Psoas muscle (tissue), 8 donors: ENCODE measurements at places on chromosomes 1 and 21.
A peak's percentile ranks its signal among the peaks of the same experiment; 100 is the strongest.

DNA sequence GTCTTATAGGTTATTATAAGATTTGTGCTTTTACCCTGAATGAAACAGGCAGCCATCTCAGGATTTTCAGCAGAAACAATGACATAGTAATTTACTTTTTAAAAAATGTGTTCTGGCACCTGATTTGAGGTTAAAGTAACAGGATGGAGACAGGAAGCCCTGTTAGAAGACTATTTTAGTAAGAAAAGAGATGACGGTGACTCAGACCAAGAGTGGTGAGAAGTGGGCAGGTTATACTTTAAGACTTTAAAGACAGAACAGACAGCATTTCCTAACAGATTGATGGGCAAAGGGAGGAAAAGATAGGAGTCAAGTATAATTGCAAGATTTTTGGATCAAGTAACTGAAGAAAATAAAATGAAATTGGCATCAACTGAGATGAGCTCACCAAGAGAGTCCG, 436.8 kb upstream of the NR5A2 start:
- H3K4me1 ChIP-seq = no peaks in the 10 kb centered on the region
- H3K36me3 ChIP-seq = no peaks in the 10 kb centered on the region
- DNase-seq = no peak

- no peaks in the 10 kb centered on the region for H3K4me1 ChIP-seq
- no peak overlapping the region for H3K4me3 ChIP-seq
- H3K27ac ChIP-seq = no peak overlapping the region
Measured at GRCh38 chr1:185539277-185539943, 194.8 kb upstream of the HMCN1 start.

DNA sequence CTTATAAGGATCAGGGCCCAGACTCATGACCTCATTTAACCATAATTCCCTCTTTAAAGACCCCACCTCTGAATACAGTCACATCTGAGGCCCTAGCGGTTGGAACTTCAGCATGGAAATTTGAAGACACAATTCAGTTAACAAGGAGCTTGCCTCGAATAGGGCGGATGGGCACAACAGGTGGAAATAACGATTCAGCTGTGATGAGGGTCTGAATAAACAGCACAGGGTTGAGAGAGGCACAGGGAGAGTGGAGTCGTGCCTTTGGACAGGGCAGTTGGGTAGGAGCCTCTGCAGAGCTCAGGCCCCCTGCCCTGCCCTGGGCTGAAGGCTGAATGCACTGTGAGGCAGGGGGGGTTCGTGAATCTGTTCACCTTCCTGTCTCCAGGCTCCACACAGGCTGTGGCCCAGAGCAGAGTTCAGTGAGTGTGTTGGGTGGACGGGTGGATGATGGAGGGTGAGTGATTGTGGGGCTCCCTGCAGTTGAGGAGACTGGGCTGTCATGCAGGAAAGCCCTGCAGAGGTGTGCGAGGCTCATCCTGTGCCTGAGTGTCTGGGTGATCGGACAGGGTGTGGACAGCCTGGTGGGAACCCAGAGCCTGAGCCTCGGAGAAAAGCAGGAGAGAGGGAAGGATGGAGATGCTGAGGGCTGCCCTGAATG, 243.1 kb downstream of the FOXD2 start:
- no peak overlapping the region for H3K27ac ChIP-seq
- DNase-seq = no peak
- H3K27me3 ChIP-seq = peaks cover 4% of the 10 kb centered on the region
- H3K4me1 ChIP-seq = no peaks in the 10 kb centered on the region
- H3K4me3 ChIP-seq = no peak overlapping the region
- H3K36me3 ChIP-seq = no peaks in the 10 kb centered on the region

GRCh38 chr1:19220080-19220846, 10.2 kb upstream of the UBR4 start:
- peaks cover 76% of the 10 kb centered on the region for H3K36me3 ChIP-seq
- no peak overlapping the region for H3K4me3 ChIP-seq
- H3K27me3 ChIP-seq = no peaks in the 10 kb centered on the region
- H3K4me1 ChIP-seq = peaks cover 45% of the 10 kb centered on the region
- no peak for DNase-seq

- H3K4me1 ChIP-seq = peaks cover 85% of the 10 kb centered on the region
- H3K27ac ChIP-seq = peak overlapping the region; percentile 85
- DNase-seq = peak; percentile 48
Measured at GRCh38 chr1:226986496-226987178, 46.5 kb downstream of the COQ8A start.

DNA sequence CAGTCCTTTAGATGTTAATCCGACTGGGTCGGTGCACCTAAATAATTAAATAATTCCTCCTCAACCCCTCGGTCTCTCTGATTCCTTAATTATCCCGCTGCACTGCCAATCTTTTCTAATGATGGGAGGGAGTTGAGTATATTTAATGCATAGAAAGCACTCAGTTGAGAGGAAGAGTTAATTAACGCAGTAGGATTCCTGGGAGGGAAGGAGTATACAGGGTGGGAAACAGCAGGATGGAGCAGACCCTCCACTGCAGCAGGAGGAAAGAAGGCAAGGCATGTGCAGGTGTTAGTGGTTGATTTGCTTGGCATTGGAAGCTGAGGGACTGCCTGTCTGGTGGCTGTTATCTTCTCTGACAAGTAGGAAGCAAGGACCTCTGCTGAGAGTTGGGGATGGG, 9.9 kb upstream of the REN start:
- H3K36me3 ChIP-seq = no peaks in the 10 kb centered on the region
- no peak overlapping the region for H3K4me3 ChIP-seq
- DNase-seq = no peak
- H3K27ac ChIP-seq = no peak overlapping the region
- H3K4me1 ChIP-seq = no peaks in the 10 kb centered on the region

GRCh38 chr1:38444311-38444710, 397.7 kb upstream of the POU3F1 start:
- DNase-seq = no peak
- no peak overlapping the region for H3K4me3 ChIP-seq
- no peaks in the 10 kb centered on the region for H3K4me1 ChIP-seq
- H3K36me3 ChIP-seq = no peaks in the 10 kb centered on the region
- H3K27ac ChIP-seq = no peak overlapping the region
- no peaks in the 10 kb centered on the region for H3K27me3 ChIP-seq

- peaks cover 4% of the 10 kb centered on the region for H3K27me3 ChIP-seq
- no peak for DNase-seq
- no peaks in the 10 kb centered on the region for H3K4me1 ChIP-seq
Measured at GRCh38 chr21:32842146-32842545, 70.6 kb upstream of the PAXBP1 start.

DNA sequence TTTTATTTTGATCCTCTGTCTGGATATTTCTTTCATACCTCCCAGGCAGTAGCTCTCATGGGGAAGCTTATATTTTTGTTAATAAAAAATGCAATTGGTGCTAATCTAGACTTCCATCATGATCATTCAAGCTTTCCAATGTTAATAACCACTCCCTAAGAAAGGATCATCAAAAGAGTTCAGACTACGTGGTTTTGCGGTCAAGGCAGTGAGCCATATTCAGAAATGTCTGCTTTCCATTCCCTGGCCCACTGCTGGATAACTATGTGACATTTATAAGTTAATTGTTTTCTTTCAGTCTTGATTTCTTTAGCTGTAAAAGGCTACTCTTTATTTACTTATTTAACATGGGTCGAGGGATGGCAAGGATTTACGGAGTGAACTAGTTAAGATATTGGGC, 414.6 kb downstream of the LMO4 start:
- no peak for DNase-seq
- no peaks in the 10 kb centered on the region for H3K4me1 ChIP-seq
- no peaks in the 10 kb centered on the region for H3K36me3 ChIP-seq
- no peaks in the 10 kb centered on the region for H3K27me3 ChIP-seq

- no peak overlapping the region for H3K27ac ChIP-seq
- no peaks in the 10 kb centered on the region for H3K4me1 ChIP-seq
- DNase-seq = no peak
- H3K4me3 ChIP-seq = no peak overlapping the region
Measured at GRCh38 chr1:33880305-33880704, 16.4 kb downstream of the HMGB4 start.

DNA sequence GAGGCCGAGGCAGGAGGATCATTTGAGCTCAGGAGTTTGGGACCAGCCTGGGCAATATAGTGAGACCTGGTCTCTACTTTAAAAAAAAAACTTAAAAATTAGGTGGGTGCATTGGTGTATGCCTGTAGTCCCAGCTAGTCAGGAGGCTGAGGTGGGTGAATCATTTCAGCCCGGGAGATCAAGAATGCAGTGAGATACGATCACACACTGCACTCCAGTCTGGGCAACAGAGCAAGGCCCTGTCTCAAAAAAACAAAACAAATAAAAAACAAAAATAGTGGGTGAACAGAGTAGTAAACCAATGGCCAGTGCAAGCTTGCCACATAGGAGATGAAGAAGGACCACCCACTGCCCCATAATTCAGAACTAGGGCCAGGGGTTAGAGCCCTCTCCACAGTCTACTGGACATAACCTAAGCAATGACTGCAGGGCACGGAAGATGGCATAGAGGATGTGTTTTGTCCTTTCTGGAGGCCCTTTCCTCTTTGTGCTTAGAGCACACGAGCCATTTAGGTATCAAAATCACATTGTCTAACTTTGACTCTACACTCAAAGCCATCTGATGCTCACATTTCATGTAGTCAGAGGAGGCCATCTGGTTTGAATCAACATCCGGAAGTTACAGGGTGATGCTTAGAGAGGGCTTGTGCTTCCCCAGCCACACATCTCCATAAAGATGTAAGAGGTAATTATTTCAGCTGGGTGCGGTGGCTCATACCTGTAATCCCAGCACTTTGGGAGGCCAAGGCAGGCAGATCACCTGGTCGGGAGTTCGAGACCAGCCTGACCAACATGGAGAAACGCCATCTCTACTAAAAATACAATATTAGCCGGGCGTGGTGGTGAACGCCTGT, 12.6 kb downstream of the CD2 start:
- H3K36me3 ChIP-seq = no peaks in the 10 kb centered on the region
- no peaks in the 10 kb centered on the region for H3K27me3 ChIP-seq
- no peak overlapping the region for H3K27ac ChIP-seq
- H3K4me1 ChIP-seq = no peaks in the 10 kb centered on the region
- DNase-seq = no peak
- H3K4me3 ChIP-seq = no peak overlapping the region

- peaks cover 93% of the 10 kb centered on the region for H3K4me1 ChIP-seq
- no peak for DNase-seq
- H3K27ac ChIP-seq = peak overlapping the region; percentile 91
- H3K36me3 ChIP-seq = peaks cover 4% of the 10 kb centered on the region
- peak overlapping the region; percentile 30 for H3K4me3 ChIP-seq
- no peaks in the 10 kb centered on the region for H3K27me3 ChIP-seq
Measured at GRCh38 chr1:36285443-36286101, 20.6 kb upstream of the SH3D21 start.
